Stimulated activated CD8-positive, alpha-beta memory T cell treated with anti-CD3 and anti-CD28 coated beads, Interleukin-15, amount 100 ng/mL, for 1 hour (primary cell): ENCODE measurements at places on chromosomes 1 and 21.

DNA sequence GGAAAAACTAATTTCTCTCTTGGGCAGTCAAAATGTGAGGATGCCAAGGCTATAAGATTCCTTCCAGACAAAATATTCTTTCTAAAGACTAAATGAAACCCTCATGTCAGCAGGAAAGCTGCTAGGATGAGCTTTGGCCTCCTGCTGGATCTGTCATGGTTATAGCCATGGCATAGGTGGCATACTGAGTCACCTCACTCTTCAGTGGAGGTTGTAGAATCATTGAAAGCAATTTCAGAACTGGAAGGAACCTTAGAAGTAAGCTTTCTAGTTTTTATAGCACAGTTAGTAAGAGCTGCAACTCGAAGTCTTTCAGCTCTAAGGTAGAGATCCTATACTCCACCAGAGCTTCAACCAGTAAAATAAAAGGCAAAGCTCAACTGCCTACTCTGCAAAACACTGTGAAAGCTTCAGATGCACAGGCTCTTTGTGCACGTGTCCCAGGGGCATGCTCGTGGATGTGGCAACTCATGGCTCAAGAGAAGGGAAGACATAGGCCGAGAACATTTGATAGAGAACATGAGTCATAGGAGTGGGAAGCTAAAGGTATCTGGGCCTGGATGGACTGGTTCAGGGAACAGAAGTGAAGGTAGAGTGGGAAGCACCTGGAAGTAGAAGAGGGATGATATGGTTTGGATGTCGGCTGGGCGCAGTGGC lies 5.8 kb downstream of the AVPR1B start:
- no peak for DNase-seq

DNA sequence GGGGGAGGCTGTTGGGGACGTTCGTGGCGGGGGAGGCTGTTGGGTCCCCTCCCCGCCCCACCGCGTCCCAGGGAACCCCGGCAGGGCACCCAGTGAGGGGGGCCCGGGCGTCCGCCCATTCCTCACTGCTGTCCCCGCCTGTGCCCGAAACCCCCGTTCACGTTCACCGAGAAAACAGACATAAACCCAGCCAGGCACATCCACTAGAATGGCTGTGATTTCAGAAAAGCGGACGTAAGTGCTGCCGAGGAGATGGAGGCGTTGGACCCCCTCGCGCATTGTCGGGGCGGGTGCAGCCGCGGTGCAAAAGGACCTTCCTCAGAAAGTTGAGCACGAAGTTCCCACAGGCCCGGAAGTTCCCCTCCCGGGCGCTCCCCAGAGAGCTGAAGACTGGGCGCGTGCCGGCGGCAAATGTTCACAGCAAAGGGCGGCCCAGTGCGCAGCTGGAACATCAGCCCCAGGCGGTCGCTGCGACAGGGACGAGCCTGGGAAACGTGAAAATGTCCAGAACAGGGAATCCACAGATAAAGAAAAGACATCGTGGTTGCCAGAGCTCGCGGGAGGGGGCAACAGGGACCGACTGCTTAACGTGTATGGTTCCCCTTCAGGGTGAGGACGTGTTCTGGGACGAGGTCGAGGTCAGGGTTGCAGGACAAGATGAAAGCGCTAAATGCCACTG lies 18.5 kb upstream of the SAMD11 start:
- no peak for DNase-seq

DNA sequence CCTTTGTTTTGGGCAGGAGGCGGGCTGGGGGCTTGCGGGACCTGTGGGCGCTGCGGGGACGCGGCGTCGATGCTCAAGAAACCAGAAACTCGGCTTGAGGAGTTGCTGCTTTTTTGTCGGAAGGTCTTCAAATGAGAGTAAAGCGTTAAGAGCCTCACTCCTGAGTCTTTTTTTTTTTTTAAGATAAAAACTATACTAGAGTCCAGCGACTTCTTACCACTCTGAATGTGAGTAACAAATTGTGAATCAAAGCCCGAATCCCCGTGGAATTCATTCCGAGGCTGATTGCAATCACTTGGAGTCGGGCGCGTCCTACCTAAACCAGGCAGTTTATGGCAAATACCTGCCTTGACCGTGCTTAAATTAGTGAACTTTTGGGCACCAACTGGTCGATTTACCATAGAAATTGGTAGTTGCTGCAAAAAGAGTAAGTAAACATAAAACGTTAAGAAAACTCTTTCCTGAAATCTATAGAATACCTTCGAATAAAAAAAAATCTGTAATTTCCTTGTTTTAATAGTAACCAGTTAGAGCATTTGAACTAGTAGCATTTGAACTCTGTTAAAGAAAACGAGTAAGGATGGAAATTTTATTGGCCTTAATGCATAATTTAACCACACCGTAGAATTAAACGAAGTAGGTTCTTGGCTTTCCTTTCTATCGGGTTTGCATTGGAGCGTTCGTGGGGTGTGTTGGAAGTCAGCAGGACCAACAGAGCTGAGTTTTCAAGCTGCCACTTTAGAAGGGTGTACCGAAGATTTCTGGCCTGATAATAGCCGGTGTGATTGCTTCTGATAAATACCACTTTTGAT lies 769 bp downstream of the GPSM2 start:
- DNase-seq, result no peak

DNA sequence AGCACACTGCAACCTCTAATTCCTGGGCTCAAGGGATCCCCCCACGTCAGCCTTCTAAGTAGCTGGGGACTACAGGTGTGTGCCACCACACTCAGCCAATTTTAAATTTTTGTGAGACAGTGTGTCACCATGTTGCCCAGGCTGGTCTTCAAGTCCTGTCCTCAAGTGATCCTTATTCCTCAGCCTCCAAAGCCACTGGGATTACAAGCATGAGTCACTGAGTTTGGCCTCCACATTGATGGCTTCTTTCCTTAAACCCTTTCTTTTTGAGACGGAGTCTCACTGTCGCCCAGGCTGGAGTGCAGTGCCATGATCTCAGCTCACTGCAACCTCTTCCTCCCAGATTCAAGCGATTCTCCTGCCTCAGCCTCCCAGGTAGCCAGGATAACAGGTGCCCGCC lies 7.6 kb downstream of the KPNA6 start:
- no peak for DNase-seq

GRCh38 chr1:110056776-110057175 lies 13.7 kb downstream of the ALX3 start:
- no peak for DNase-seq

- no peak for DNase-seq
Observed at GRCh38 chr1:58067082-58067481, 479.4 kb downstream of the OMA1 start.

DNA sequence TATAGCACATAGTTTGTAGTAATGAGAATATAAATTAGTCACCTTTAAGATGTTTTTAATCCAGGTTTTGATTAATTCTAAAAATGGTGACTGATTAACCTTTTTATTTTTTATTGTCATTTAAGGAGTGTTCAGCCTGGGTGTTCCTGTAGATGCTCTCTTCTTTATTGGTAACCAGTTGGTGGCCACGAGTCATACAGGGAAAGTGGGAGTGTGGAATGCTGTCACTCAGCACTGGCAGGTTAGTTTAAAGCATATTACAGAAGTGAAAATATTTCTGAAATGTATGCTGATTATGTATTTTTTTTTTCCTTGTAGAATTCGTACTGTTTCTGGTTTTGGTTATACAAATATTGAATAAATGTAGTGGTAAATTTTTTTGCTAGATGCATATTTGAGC lies 28.1 kb downstream of the KCTD3 start:
- DNase-seq, result no peak

- no peak for DNase-seq
Observed at GRCh38 chr1:159266832-159267231, 35.3 kb upstream of the FCER1A start.

- DNase-seq, result no peak
Observed at GRCh38 chr1:26616881-26617280, 78.9 kb upstream of the ARID1A start.

DNA sequence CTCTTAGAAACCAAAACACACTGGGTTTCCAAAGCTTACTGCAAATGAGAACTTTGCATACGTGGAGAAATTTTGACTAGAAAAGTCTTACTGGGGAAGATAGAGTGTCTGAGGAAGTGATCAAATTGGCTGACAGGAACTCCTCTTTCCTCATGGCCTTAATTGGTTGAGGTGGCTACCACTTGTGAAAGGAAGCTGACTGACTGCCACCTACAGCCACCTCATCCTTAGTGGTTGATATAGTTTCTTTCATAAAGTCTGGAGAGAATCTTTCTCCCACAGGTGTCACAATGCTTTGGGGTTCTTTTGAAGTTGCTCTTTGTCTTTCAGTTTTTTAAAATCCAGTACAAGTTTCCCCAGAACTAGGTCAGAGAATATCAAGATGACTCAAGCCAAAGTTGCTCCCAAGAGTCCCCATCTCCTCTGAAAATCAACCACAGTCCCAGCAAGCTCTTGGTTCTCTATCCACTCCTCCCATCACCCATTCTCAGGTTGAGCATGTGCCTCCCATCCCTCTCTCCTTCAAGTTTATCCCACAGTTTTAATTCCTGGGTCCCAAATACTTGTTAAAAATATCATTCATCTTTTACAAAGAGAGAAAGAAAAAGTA lies 43.3 kb downstream of the GPR88 start:
- no peak for DNase-seq

GRCh38 chr1:16618719-16619118 lies 5.4 kb upstream of the NBPF1 start:
- DNase-seq, result no peak
